ENCODE measurements at places on chromosomes 3 and 15. TPM values are rescaled to one million over a fixed set of nuclear protein-coding genes. Genes with fewer than 3 reads are reported as not detected.

The OR5K4 gene
- total RNA-seq, result not detected

The PCSK6 gene
- 0.57 TPM for total RNA-seq

The OR5K3 gene
- not detected for total RNA-seq

GRCh38 chr3:182902236-182902635 lies 78.1 kb downstream of the DCUN1D1 start:
- no peak for DNase-seq

DNA sequence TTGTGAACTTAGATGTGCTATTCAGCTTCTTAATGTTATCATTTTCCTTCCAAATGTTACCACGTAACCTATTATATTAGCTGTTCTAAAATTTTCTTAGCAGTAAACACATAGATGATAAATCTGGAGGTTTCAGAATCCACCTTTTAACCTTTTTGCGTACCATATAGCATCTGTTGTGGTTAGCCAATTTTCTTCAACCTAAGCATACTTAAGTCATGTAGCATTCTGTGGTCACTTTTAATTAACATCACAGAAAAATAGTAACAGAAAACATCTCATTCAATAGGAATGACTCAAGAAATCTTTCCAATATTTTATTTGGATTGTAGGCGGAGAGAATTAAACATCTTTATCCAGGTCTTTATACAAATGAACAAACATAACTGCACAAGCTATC lies 1465.3 kb upstream of the GBE1 start:
- DNase-seq, result no peak

Data from OCI-LY7 (cell line).